Esophagus squamous epithelium (tissue), 5 donors: ENCODE measurements at places on chromosomes 1 and 21.

- no peak for DNase-seq
Observed at GRCh38 chr1:38285807-38286530, 239.4 kb upstream of the POU3F1 start.

DNA sequence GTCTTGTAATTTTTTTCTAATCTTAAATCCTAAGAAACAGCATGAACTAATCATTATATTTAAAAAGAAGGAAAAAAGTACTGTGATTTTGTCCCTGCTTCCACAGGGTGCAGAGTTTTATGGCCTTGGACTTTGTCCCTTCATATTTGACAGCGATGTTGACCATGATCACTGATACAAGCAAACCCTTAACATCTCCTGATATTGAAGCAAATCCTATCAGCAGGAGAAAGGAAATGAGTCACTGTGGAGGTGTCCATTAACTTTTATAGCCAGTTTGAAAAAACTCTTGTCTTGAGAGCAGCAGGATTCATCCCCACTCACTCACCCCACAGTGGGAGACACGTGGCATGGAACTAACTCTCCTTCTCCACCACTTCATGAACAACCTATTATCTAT, 5.1 kb upstream of the REG4 start:
- no peak for DNase-seq

GRCh38 chr1:84971957-84972356, 25.0 kb downstream of the MCOLN2 start:
- DNase-seq: no peak

GRCh38 chr21:20167059-20167458, 831.1 kb upstream of the NCAM2 start:
- DNase-seq: no peak

DNA sequence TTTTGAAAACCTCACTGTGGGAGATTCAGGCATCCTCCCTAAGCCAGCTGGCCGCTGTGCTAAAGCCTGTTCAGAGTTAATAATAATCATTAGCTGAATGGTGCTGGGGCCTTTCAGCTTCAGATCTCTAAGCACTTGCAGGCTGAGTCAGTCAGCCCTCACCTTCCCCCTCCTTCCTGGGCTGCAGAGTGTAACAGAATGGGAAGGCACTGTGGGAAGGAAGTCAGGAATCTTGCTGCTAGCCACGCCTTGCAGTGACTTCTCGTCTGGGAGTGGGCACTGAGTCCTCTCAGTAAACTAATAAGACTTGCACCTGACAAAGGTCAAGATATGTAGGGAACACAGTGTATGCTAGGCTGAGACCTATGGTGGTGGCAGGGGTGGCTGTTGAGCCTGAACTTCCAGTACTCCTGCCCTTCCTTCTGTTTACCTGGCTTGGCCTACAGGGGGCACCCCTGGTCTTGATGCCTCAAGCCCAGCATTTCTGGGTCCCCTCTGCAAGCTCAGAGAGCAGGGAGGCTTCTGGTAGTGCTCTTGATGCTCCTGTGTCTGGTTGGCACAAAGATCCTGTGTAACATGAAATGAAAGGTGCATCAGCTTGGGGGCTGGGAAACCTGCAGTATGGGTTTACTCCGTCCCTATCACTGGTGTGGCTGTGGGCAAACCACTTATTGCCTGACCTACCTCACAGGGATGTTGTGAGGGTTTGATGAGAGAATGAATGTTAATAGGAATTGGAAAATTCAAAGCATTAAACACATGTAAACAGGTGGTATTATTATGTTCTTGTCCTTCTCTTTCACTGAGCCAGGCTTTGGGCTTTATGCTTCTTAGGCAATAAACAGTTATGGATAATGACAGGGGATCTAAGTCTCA, 6.0 kb downstream of the CYB561D1 start:
- DNase-seq: no peak

DNA sequence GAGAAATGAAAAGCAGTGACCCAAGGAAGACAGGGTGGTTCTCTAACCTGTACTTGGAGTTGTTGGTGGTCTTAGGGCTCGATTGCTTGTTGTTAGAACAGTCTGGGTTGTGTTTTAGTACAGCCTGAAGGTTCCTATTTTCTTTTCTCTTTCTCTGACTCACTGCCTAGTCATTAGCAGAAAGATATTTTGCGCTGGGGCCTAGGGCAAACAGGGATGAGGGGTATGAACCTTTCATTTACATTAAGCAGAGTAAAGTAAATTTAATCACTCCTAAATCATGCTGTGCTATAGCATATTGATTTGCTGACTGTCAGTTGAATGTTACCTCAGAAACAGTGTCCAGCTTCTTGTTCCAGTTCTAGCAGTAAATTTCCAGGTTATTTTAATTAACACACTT, 197.2 kb downstream of the RWDD3 start:
- DNase-seq: no peak

DNA sequence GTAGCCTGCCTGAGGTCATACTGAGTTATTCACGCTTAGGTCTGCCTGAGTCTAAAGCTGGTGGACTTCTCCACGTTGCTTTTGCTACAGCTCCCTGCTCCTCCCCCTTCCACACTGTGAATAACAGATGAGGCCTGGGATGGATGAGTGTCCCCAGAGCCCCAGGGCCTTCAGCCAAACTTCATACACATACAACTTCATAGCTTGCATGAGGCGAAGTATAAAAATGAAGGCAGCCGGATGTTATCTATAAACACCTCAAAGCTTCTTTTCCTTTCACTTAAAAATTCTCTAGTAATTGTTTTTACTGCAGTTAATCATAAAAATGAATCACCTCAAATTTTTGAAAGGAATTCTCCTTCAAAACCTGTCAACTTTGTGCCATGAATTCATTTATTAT, 70.2 kb downstream of the DAB1 start:
- no peak for DNase-seq

DNA sequence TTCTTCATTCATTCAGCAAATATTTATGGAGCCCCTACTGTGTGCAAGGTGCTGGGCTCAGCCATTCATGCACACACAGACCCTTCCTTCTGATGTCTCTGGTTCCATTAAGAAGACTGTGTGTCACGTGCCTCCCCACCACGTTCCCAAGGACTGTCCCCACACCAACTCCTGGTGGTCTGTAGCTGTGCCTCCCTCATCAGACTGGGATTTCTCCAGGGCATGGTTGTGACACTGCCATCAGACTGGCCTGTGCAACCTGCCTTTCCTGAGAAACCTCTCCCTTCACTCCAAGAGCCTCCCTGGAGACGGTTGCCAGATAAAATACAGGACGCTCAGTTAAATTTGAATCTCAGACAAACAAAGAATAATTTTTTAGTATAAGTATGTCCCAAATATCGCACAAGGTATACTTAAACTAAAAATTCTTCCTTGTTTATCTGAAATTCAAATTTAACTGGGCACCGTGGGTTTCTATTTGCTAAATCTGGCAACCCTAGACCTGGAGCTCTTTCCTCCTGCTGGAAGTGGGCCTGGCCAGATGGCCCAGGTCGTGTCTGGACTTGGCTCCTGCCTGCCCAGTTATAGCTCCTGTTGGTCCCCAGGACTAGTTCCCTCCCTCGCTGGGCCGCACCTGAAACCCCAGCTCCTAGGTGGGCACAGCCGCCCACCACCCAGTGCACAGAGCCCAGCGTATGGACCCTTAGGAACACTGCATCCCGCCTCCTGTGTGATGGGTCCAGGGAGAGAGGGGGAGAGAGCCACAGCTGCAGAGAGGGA, 76.9 kb downstream of the RAP1GAP start:
- no peak for DNase-seq

GRCh38 chr1:16903458-16903796, 7.6 kb downstream of the RNU1-2 start:
- DNase-seq: no peak

- no peak for DNase-seq
Observed at GRCh38 chr1:44637702-44638411, 36.4 kb downstream of the TMEM53 start.

DNA sequence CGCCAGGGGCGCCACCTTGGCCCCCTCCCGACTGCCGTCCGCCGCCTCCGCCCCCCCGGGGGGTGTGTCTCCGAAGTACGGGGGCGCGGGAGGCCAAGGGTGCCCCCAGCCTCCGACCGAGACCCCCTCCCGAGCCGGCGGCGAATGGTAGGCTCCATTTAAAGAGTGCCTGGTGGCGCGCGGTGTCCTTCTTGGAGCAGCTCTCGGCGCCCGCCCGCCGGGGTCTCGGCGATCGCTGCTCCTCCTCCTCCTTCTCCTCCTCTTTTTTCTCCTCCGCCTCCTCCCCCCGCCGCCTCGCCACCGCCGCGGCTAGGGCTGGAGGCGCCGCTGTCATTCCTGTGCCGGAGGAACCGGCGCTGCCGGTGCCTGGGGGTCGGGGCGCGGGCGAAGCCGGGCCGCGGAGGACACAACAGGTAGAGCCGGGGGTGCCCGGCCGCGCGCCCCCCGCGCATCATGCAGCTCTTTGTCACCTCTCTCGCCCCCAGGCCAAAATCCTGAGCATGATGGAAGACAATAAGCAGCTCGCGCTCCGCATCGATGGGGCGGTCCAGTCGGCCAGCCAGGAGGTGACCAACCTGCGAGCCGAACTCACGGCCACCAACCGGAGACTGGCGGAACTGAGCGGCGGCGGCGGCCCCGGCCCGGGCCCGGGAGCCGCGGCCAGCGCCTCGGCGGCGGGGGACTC, at the start of gene KAZN:
Gene KAZN (plus strand): TSS at position 188 of the 685 bp plus-strand sequence.
- DNase-seq: no peak

DNA sequence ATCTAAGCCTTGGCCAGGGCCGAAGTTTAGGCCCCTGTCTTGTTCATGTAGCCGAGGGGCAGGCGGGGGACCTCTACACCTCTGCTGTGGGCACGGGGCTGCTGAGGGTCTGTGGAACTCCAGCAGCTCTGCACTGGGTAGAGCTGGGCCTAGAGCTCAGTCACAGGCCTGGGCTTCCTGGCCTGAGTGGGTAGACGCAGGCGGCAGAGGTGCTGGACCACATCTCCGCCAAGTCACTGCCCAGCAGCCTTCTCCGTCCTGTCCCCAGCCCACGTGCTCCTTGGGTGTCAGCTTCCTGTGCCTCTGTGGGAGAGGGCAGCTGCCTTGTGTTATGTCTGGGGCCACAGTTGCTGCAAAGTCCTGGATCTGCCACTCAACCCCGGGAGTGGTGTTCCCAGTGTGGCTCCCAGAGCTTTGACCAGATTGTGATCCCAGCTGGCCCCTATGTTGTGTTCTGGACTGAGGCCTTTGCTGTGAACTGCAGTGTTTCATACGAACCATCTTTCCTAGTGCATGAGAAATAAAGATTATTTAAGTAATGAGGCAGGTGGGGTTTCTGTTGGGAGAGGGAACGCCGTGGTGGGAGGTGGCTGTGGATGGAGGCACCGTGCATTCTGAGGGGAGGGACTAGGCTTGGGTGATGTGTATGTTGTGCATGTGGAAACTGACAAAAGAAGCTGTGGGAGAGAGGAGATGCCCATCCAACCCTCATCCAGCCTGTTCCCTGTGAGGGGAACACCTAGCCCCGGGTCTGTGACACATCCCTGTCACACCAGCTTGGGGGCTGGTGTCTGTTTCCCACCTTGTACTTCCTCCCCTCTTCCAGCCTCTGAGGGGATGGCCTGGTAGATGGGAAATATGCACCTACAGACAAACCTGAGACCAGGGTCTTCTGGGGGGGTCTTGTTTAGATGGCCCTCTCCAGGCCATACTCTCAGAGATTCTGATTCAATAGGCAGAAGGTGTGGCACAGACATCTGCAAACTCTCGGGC, 12.2 kb downstream of the AMPD2 start:
- no peak for DNase-seq

DNA sequence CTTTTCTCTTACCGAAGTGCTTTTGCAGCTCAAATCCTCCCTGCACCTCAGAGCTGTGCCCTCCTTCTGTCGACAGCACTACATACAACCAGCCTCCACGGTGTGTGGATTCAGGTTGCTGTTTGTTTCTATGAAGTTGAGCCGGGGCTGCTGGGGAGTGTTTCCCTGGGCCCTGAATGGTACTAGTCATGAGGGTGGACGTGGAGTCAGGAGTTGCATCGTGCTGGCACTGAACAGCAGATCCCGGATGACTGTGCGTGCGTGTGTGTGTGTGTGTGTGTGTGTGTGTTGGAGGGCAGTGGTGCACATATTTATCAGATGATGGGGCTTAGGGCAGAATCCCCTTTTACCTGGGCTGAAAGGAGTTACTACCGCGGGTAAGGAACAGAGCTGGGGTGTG, 47.0 kb downstream of the ACTL8 start:
- no peak for DNase-seq

DNA sequence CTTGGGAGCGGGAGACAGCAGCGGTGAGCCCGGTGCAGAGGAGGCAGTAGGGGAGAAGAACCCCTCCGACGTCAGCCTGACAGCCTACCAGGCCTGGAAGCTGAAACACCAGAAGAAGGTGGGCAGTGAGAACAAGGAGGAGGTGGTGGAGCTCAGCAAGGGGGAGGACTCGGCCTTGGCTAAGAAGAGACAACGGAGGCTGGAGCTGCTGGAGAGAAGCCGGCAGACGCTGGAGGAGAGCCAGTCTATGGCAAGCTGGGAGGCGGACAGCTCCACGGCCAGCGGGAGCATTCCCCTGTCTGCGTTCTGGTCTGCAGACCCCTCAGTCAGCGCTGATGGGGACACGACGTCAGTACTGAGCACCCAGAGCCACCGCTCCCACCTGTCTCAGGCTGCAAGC, 32.9 kb downstream of the STYXL2 start:
- no peak for DNase-seq

DNA sequence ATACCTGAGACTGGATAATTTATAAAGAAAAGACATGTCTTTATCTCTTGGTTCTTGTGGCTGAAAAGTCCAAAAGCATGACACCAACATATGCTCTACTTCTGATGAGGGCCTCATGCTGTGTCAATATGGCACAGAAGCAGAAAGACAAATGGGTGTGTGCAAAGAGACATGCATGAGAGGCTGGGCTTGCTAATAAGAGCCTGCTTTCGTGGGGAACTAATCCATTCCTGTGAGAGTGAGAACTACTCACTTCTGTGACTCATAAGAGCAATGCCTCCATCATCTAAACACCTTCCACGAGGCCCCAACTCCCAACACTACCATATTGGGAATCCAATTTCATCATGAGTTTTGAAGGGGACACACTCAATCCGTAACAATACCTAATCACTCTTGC, 340.0 kb upstream of the DUSP10 start:
- DNase-seq: no peak

- no peak for DNase-seq
Observed at GRCh38 chr1:59013276-59013927, 229.6 kb upstream of the JUN start.
